CD8-positive, alpha-beta T cell (primary cell): ENCODE measurements at places on chromosomes 2 and 18.
A peak's percentile ranks its signal among the peaks of the same experiment; 100 is the strongest.

DNA sequence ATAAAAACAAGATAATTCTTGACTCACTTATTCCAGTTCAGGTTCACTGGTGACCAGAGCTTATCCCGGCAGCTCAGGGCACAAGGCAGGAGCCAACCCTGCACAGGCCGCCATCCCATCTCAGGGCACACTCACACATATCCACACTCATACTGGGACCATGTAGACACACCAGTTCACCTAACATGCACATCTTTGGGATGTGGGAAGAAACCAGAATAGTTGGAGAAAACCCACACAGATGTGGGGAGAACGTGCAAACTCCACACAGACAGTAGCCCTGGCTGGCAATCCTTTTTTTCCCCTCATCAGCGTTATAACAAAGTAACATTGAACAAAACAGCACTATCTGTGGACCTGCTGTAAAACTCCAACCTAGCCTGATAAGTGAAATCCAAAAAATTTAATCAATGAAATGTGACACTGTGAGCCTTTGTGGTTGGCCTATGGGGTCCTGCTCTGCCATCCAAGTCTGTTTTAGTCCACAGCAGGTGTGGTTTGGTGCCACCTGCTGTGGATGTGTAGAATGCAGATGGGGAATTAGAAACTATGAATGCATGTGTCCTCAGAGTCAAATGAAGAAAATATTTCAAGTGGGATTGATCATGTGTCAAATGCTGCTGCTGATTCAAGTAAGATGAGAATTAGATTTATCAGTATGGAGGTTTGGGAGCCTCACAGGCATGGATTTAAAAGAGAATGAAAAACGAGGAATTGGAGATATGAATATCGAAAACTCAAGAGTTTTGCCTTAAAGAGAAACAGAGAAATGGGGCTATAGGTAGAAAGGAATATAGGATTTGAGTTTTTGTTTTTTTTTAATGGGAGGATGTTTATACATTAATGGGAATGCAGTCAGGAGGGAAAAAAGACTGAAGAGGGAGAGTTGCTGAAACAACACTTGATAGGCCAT is 47.0 kb downstream of the UGP2 start:
- peak; percentile 35 for DNase-seq

GRCh38 chr2:23510471-23510870 is 125.5 kb downstream of the KLHL29 start:
- DNase-seq, result no peak

- no peak for DNase-seq
Observed at GRCh38 chr2:48089644-48090043, 183.3 kb upstream of the FBXO11 start.

GRCh38 chr18:11147371-11147951 is 1.9 kb downstream of the PIEZO2 start:
- DNase-seq, result no peak

- no peak for DNase-seq
Observed at GRCh38 chr2:222305516-222306392, 7.0 kb upstream of the PAX3 start.

- no peak for DNase-seq
Observed at GRCh38 chr2:239647052-239647819, 246.4 kb upstream of the HDAC4 start.

DNA sequence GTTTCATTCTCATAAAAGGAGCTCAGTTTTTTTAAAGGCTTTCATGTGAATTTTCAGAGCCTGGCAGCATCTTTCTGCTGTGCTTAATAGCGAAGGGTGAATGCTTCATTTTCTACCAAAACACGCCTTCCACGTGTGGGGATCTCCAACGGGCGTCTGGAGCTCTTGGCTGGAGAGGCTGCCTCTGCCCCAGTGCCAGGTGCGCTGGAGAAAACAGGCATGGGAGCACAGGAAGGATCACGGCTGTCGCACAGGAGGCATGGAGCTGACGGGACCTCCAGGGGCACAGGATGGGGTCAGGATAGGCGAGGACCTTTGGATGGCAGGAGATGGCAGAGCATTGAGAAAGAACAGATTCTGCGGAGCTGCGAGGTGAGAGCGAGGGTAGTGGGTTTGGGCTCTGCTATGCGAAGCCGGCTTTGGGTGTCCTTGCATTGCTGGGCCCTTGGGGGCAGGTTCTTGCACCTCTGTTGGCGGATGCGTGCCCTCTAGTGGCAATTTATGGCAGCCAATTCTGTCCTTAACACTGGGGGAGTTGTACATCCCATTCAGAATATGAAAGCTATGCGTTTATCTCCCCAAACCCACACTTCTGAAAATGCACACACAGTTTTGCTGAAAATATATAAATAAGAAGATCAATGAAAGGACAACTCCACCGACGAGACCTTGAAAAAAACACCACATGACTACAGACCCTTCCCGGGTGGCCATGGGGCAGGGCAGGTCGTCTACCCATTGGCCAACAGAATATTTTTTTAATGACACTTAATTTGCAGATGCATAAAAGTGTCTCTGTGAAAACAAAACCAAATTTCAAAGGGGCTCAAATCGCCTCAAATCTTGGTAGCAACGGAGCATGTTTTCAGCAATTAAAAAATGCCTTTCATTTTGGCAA is 90.4 kb upstream of the SLC35G4 start:
- no peak for DNase-seq
